LoVo (cell line): ENCODE measurements at places on chromosomes 4 and X.

GRCh38 chr4:2714918-2715317 is 41.2 kb downstream of the TNIP2 start:
- no peak for DNase-seq

DNA sequence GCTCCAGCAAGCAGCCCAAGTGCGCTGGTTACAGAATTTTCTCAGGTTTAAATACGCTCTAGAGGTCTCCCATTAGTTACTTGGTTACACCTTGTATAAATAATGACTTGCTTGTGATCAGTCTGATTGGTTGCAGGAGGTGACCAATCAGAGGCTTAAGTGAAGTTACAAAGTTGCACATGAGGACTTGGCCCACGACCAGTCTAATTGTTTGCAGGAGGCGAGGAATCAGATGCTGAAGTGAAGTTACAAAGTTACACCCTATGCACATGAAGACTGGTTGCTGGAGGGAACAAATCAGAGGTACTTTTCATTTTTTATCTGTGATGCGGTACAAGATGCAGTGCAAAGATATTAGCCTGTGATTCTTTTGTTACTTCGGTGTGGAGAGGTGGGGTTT is 80.7 kb downstream of the UBE2NL start:
- DNase-seq: no peak

- DNase-seq: no peak
These were observed 59.4 kb upstream of the ARSJ start for GRCh38 chr4:114038762-114039387.

- DNase-seq: no peak
These were observed 71.6 kb downstream of the STX18 start for GRCh38 chr4:4470208-4470607.

DNA sequence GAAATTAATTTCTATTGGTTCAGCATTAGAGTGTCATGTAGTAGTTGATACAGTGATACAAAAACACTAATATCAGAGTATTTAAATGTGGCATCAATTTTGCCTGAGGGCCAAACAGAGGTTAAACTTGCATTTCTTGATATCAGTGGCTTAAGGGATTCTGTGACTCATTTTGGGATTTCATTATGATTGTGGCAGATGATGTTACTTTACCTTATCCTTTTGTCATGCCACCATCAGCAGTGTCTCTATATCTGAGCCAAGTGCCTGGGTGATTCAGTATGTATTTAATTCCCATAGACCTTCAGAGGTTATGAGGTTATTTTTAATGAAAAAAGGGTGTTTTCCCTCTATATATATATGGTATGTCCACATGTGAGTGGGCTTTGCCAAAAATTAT is 582.9 kb downstream of the ADGRL3 start:
- no peak for DNase-seq

- no peak for DNase-seq
These were observed 409.7 kb downstream of the GLUD2 start for GRCh38 chrX:121457096-121457495.

DNA sequence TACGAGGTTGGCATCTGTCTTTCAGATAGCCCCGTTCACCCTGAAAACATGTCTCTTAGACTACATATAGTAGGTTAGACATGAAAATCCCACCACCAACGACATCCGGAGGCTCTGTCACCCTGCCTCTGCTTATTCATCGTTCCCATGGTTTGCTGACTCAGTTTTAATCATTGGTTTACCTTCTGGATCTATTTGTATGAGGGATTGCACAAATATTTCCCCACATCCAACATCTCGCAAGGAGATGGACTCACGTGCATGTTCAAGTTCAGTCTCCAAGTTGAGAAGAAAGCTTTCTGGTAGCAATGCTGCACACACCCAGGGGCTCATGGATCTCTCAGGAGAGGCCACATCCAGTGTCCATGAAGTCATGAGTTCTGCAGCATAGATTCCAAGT is 10.8 kb downstream of the CETN2 start:
- DNase-seq: no peak

DNA sequence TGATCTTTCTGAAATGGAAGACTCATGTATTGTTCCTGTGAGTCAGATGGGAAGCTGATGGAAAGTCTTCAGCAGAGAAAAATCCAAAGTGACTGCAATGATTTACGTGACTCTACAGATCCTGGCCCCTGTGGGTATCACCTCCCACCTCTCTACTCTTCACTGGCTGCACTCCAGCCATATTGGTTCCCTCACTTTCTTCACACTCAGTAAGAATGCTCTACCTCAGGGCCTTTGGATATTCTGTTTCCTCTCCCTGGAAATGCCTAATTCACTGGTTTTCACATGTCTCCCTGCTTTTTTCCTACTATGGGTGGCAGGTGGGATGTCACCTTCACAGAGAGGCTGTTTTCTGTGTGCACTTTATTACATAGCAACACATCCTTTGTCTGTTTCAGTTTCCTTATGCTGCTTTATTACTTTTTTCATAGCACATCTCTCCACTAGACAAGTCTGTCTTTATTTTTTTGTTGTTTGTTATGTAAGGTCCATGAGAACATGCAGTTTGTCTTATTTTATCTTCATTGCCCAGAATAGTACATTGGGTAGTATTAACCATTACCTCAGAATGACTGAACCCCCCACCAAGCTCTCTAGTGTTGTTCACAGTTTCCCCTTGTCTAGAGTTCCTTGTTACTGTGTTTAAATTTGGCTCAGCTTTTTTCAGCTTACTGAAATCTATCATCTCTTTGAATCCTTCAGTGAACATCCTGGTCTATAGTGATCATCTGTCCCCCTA is 57.6 kb upstream of the CLNK start:
- DNase-seq: no peak

DNA sequence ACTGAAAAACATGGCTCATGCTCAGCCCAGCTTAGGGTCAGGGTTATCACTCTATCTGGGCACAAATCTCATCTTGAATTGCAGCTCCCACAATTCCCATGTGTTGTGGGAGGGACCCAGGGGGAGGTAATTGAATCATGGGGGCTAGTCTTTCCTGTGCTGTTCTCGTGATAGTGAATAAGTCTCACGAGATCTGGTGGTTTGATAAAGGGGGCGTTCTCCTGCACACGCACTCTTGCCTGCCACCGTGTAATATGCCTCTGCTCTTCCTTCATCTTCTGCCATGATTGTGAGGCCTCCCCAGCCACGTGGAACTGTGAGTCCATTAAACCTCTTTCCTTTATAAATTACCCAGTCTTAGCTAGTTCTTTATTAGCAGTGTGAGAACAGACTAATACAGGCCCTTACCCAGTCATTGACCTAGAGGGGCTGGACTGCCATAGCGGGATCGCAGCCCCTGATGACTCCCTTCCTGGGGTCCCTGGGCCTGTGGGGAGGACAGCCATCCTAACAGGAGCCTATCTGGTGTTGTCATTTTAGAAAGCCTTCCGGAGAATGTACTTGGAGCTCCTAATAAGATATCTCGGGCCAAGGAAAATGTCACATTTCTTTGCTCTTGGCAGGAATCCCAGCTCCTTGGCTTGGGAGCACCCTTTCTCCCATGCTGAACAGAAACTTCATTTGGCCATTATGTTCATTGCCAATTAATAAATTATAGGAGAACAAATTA is 112.6 kb downstream of the PHKA2 start:
- no peak for DNase-seq

- no peak for DNase-seq
These were observed 148.6 kb downstream of the PARM1 start for GRCh38 chr4:75081561-75081960.

DNA sequence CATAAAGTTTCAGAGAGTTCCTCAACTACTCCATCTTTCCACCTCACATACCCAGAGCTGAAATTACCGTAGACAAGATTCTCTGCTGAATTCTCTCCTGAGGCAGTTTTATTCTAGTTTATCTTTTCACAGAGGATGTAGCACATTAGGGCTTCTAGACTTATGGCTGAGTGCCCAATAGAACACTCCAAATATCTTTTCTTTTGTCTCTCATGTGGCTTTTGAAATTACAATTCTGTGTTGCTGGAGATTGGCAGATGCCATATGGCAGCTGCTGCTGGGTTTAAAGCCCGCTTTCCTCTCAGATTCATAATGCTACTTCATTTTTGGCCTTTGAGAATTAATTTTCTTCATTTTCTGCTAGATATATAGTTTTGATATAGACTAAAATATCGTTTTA is 107.6 kb upstream of the BANK1 start:
- DNase-seq: no peak

DNA sequence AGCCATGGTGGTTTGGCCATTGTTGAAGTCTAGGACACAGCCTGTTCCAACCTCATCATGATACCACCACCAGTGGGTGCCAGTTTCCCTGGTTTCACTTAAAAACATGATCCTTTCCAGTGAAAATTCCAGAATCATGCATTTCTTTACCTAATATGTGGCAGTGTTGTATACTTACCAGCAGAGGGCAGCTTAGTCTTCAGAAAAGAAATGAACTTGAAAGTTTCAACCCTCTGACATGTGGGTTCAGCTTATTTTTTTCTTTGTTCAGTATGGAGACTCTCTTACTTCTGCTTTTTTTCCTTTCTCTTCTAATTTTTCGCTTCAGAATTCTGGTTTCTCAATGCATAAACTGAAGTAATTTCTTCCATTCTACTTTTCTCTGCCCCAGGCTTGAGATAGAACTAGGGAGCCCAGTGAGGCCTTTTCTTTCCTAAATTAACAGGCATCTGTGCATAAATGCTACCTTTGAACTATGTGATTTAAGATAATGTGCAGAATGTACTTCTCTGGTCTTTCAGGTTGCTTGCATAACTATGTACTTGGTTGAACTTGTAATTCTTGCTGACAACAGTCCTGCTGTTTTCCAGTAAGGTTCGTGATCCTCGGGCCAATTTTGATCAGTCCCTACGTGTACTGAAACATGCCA is 10.7 kb downstream of the LIAS start:
- peak; percentile 81 for DNase-seq

DNA sequence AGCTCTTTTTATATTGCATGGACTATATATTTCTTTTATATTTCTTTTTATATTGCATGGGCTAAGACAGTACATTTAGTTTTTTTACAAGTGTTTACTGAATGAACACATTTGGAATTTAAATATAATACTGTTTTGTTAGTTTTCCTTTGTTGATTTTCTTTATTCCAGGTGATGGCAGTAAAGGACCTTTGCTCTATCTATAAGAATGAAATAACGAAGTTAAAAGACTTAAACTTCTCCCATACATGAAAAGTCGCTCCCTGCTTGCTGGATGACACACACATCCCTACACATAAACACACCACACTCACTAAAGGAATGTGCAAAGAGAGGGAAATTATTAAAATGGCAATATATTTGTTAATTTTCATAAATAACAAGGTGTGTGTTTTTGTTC is 102.5 kb upstream of the ANXA10 start:
- DNase-seq: no peak

DNA sequence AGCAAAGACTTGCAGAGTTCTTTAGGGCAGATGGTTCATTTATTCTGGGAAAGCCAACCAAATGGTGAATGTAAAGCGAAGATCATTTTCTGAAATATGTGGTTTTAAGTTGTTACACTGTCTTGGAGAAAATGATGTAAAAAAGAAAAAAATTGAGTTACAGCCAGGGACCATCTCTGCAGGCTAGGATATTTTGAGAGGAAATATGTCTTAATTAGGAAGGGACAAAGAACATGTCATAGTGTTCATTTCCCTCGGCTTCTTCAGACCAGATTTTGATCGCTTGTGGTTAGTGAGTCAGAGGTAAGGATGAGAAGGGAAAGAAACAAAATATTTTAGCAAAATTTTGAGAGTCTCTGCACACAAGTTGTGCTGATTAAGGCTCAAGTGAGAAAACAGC is 59.0 kb upstream of the C1QTNF7 start:
- DNase-seq: no peak

DNA sequence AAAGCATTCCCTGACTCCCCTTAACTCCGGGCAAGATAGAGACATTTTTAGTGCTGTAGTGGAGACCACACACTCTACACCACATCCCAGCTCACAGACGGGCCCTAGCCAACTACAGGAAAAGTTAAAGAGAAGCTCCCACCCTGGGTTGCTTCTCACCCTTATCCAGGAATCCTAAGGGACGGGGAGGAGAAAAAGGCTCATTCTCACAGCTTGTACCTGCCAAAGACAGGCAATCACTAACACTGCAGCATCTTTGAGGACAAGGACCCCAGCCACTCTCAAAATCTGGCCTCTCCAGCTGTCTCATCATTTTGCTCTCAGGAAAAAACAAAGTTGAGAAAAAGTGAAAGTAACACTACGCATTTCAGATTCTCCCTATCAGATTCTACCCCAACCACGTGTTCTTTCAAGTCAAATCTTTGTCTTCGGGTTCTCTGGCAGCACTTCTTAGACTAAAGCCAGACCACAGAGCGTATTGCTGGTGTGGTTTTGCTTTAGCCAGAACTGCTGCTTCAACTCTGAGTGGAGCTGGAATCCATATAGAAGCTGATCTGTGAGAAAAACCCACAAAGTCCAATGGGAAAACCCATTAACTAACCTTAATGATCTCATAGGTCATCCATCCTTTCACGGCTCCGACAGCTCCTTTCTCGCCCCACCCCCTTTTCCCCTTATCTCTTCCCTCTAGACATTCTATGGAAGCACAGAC is 605.9 kb upstream of the DIPK2B start:
- no peak for DNase-seq

DNA sequence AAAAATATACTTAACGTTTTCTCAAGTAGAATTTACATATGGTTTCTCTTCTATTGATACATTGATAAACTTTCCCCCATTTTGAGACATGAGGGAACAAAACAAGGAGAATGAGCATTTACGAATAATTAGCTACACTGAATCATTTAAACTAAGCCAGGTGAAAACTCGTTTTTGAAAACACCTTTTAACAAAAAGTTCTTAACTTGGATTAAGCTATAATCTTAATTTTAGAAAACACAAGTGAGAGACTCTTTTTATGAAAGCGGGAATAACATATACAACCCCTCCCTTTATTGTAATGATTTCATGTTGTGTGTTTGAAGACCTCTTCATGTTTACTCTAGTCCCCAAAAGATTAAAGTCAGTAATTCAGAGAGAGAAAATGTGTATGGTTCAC is 20.1 kb downstream of the PDLIM3 start:
- DNase-seq: no peak

DNA sequence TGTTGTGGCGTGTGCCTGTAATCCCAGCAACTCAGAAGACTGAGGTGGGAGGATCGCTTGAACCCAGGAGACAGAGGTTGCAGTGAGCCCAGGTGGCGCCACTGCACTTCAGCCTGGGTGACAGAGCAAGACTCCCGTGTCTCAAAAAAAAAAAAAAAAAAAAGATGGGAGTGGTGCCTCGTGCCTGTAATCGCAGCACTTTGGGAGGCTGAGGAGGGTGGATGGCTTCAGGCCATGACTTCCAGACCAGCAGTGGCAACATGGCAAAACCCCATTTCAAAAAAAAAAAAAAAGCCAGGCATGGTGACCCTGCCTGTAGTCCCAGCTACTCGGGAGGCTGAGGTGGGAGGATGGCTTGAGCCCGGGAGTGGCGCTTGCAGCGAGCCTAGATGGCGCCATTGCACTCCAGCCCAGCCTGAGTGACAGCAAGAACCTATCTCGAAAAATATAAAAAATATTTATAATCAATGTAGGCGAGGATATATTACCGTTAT is 27.0 kb downstream of the EIF2S3 start:
- peak; percentile 34 for DNase-seq
